ENCODE measurements at places on chromosomes 6 and 20.

DNA sequence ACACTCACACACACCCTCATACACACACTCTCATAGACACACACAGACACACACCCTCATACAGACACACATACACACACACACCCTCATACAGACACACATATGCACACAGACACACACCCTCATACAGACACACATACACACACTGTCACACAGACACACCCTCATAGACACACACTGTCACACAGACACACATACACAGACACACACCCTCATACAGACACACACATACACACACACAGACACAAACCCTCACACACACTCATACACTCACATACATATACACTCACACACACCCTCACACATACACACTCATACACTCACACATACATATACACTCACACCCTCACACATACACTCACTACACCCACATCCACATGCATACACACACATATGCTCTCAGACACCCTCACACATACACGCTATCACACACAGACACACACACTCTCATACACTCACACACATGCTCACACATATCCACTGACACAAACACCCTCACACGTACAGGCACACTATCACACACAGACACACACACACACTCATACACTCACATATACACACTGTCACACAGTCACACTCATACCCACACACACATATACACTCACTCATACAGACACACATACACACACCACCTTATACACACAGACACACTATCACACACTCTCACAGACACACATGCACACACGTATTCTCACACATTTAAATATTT is 9.1 kb downstream of the ADIG start:
- no peak for DNase-seq

- no peak for DNase-seq
Measured at GRCh38 chr20:14828459-14828858, 491.0 kb upstream of the FLRT3 start.

DNA sequence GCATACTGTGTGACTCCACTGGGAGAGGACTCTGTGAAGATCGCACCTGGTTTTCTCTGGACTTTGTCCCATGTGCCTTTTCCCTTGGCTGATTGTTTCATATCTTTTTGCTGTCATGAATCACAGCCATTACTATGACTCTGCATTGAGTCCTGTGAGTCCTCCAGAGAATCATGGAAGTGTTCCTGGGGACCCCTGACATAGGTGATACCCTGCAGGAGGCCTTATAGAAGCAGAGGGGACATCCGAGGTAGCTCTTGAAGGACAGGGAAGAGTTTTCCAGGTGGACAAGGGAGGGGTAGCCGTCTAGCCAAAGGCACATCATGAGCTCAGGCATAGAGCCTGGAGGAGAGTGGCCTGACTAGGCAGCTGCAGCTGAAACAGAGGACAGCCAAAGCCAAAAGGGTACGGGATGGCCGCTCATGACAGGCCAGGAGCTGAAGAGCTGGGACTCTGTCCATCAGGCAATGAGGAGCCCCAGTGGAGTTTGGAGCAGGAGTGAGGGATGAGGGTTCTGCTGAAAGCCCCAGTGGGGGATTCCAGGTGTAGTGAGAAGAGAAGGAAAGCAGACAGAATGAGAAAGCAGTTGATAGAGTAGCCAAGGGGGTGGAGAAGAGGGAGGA is 86.6 kb upstream of the TOX2 start:
- no peak for DNase-seq

DNA sequence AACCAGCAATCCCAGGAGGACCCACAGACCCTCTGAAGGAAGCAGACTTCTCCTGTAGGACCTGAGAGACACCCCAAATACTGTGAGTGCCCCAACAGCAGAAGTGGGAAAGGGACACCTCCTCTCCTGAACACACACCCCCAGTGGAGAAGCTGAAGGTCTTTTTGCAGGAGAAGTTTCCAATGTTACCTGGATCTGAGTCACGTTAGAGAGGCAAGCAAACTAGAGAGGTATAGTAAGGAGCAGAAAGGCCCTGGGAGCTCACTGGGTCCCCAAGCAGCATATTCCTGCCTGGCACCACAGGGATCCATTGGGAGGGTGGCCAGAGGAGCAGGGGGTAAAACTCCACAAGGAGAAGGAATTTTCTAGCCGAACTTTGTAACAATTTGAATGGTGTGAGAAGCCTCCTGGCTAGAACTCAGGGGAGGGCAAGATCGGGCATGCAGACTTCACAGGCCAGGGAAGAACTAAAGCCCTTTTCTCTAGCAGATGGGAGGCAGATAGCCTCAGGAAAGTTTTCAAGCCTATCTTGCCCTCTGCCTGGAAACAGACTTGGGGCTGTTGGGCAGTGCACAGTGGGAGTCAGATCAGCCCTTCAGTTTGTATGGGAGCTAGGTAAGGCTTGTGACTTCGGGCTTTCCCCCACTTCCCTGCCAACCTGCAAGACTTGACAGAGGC is 68.2 kb upstream of the SSTR4 start:
- DNase-seq, result no peak

DNA sequence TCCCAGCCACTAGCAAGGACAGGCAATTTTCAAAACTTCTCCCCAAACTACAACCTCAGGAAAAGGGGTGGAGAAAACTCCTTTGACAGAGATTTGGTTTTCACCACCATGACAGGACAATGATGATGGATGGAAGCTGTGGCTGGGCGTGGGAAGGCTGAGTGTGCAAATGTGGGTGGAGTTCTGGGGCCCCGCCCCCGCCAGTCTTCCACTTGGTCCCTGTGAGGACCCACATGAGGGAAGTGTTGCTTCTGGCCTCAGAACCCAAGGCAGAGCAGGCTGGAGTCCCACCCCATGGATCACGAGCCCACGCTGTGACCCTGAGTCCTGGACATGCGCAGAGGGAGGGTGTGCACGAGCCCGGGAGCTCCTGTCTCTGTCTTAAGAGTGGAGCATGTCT is 21.5 kb upstream of the MRGBP start:
- no peak for DNase-seq

DNA sequence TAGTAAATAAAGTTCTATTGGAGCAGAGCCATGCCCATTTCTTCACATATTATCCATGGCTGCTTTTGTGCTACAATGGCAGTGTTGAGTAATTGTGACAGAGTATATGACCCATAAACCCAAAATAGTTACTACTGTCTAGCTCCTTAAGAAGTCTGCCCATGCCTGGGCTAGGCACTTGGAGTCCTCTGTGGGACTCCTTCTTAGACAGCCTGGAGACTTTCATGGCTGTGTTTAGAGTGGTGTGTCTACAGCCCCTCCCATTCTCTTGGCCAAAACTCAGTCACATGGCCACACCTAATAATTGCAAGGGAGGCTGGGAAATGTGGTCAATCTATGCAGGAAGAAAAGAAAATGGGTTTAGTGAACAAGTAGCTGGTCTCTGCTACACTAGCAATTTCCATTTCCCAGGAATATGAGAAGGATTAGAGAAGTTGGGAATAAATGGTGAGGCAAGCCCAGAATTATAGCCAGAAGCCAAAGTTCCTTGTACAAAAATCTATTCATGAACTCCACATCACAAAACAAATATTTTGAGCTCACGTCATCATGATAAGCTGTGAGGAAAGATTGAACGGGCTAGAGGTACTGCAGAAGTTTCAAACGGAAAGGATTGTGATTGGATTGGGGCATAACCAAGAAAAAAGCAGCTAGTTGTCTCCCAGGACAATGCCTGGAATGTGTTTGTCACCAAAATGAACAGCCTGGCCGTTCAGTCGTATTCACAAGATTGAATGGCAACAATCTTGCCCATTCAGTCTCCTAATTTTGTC is 251.8 kb upstream of the PLN start:
- DNase-seq, result no peak
